ENCODE measurements at places on chromosomes 13 and 19.

DNA sequence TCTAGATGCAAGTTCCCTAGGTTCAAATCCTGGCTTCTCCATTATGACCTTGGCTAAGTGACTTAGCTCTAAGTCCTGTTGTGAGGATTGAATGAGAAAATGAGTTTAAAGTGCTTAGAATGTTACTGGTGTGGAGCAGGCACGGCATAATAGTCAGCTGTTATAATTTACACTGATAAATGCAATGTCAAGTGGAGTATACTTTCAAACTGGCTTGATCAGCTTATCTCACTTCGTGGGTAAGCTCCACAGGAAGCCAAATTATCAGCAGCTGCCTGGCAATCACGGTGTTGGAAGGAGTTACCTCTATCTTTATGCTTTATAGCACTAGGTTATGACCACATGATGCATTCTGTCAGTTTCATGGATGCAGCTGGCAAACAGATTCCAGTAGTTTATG lies 272.8 kb downstream of the OLFM4 start:
- no peak for DNase-seq

GRCh38 chr19:46482631-46483030 lies 11.3 kb upstream of the PNMA8A start:
- DNase-seq: no peak

DNA sequence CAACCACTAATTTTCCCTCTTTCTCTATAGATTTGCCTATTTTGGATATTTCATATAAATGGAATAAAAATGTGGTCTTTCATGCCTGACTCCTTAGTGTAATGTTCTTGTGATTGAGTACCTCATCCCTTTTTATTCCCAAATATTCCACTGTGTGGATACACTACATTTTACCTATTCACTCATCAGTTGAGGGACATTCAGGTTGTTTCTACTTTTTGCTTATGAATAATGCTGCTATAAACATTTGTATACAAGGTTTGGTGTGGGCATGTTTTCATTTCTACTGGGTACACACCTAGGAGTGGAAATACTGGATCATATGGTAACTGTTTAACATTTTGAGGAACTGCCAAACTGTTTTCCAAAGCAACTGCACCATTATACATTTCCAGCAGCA lies 5.1 kb upstream of the WBP4 start:
- DNase-seq: no peak

- no peak for DNase-seq
These were observed 169.7 kb upstream of the MAB21L1 start for GRCh38 chr13:35646056-35646774.

- DNase-seq: no peak
These were observed 159.0 kb downstream of the PAN3 start for GRCh38 chr13:28297341-28297740.

GRCh38 chr13:111179908-111180760 lies 65.0 kb downstream of the ARHGEF7 start:
- no peak for DNase-seq

GRCh38 chr13:23701636-23702035 lies 131.4 kb downstream of the TNFRSF19 start:
- peak; percentile 92 for DNase-seq

GRCh38 chr19:2524840-2525723 lies 49.2 kb downstream of the GADD45B start:
- DNase-seq: no peak

- DNase-seq: no peak
These were observed 4.4 kb downstream of the GPR4 start for GRCh38 chr19:45597425-45598111.

DNA sequence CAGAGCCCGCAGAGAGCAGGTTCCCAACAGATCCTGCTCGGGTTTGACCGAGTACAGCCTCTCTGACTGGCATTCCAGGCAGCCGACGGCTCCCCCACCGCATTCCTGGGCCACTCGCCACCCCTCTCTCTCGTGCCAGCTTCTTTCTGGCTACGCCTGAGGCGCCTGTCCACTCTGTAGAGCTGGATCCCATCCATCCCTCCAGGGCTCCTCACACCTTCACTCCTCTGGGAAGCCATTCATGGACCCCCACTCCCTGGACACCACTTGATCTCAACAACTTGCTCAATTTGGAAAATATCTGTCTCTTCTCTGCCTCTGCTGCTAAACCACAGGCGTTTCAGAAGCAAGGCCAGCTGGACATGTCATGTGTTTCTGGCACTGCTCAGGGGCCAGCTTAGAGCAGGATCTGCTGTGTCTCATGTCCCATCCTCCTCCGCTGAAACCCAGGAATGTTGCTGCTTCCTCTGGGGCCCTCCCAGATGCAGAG lies 30.6 kb upstream of the ATP1A3 start:
- DNase-seq: no peak

GRCh38 chr13:30908416-30908980 lies 2.4 kb downstream of the MEDAG start:
- no peak for DNase-seq

DNA sequence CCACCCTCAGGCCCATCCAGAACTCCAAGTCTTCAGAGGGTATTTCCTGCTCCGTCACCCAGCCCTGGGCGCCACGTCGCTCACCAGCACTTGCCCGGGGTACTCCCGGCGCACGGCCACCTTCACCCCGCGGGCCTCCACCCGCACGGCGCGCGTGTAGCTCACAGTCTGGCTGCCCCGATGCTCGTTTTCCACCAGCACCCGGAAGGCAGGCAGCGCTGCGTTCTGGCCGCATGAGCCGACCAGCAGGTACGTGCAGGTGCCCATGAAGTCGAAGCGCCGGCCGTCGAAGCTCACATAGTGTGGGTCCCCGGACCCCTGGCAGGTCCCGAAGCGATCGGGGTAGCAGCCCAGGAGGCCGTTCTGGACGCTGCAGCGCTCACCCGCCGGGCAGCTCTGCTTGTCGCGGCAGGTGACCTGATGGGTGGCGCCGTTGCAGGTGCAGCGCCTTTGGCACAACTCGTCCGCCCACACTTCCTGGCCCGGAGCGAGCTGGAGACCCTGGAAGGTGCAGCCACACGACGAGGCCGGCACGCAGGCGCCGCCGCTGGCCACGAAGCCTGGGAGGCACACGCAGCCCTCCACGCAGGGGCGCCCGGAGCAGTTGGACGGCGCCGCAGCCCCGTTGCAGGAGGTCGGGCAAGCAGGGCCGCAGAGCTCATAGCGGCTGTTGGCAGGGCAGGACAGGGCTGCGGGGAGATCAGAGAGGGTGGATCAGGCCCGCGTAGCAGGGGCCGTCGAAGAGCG lies 19.2 kb downstream of the FCGBP start:
- no peak for DNase-seq

Data from sciatic nerve (tissue), 2 donors.